ENCODE measurements at places on chromosomes 6 and 20. TPM values are rescaled to one million over a fixed set of nuclear protein-coding genes. Genes with fewer than 3 reads are reported as not detected.

The SAPCD1 gene
- total RNA-seq: not detected

The ZKSCAN4 gene
- 6.7 TPM for total RNA-seq

The CLIC1 gene
- total RNA-seq: 40.4 TPM

The WDR46 gene
- 18.1 TPM for total RNA-seq

The ZFP57 gene
- not detected for total RNA-seq

The VSTM2L gene
- 52.6 TPM for total RNA-seq

The SOD2 gene
- total RNA-seq: 45.4 TPM

The BTN1A1 gene
- not detected for total RNA-seq

The HBS1L gene
- total RNA-seq: 77.2 TPM

The MEI4 gene
- 0.73 TPM for total RNA-seq

The PPT2 gene
- total RNA-seq: 17.8 TPM

The MAK gene
- 0.82 TPM for total RNA-seq

- DNase-seq: no peak
Observed at GRCh38 chr20:41717483-41717882, 99.3 kb upstream of the CHD6 start.

DNA sequence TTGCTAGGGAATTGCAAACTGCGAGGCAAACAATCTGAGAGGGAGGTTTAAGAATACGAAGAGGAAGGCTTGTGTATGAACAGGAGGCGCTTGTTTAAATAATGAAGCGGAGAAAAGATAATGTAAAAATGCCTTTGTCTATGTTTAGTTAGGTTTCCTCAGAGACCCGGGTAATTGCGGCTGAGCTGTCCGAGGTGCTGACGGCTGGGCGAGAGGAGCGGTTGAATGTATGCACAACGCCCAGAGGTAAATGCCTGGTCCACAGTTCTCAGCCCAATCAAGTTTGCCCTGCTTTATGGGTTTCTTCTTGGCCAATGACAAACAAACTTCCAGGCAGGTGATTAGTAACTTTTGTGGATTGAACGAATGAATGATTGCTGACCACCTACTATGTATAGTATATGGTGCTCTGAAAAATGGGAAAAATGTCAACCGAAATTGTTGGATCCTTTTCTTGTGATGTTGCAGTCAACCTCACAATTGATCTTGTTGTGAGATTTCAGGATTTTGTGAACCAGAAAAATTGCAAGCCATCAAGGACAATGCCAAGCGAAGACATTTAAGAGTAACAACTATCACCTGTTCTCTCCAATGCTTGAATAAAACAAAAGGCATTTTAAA is 38.3 kb upstream of the SLC32A1 start:
- no peak for DNase-seq

DNA sequence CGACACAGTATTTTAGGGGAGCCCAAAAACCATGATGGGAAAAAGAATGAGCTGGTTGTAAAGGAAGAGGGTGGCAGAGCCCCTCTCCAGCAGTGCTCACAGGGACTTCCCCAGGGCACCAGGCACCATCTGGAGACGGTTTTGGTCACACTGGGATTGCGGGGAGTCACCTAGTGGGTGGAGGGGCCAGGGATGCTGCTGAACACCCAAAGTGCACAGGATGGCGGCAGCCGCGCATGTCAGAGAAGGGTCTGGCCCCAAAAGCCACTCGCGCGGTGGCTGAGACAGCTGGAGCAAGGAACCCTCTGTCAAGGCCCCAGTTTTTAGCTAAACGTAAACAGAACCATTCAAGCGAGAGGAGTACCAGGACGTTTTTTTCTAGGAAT is 10.8 kb downstream of the CTSZ start:
- DNase-seq: no peak

DNA sequence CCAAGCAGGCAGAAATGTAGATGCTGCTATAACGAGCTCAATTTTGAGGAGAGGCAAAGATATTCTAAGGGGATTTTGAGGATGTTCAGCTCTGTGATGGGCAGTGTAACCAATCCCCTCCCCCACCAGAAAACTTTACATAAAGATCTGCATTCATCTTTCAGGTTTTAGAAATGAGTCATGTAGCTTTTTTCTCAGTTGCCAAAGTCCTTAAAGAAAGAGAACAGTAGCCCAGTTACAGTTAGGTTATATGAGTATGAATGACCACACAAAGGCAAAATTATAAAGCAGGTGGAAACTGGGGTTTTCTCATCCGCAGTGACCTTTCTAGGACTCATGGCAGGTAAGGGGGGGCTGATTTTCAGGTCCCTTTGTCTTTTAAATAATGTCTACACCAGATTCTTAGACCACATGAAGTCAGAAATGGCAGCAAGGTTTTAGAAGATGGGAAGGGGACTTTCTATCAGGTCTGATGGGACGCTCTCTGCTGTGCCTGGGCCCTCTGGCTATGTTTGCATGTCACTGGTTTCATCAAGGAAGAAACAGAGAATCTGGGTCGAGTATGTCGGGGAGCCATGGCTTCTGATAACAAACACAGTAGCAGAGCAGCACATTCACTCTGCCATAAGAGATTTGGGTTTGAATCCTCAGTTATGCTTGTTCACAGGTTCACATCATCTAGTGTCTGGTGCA is 94.7 kb downstream of the CLIC5 start:
- DNase-seq: no peak

GRCh38 chr20:845226-845868 is 11.8 kb downstream of the FAM110A start:
- no peak for DNase-seq

- no peak for DNase-seq
Observed at GRCh38 chr6:2426561-2427340, 181.3 kb upstream of the GMDS start.

GRCh38 chr6:17730078-17730704 is 23.5 kb upstream of the NUP153 start:
- DNase-seq: no peak

GRCh38 chr20:10174400-10174799 is 44.2 kb upstream of the SNAP25 start:
- DNase-seq: no peak

DNA sequence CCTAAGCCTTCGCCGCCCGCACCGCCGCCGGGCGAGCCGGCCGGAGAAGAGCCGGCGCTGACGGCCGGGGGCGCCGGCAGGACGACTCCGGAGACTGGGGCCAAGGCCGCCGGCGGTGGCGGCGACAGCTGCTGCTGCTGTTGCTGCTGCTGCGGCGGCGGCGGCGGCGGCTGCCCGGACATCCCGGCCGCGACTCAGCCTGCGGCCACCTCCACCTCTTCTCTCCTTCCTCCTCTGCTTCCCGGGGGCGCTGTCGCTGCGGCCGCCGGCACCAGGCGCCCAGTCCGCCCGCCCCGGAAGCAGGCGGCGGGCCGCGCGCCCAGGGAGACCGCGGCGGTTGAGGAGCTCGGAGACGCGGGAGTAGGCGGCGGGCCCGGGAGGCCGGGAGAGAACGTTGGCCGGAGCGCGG is 307 bp downstream of the RANBP9 start:
- DNase-seq: no peak

- no peak for DNase-seq
Observed at GRCh38 chr6:161429921-161430490, 156.1 kb upstream of the AGPAT4 start.

DNA sequence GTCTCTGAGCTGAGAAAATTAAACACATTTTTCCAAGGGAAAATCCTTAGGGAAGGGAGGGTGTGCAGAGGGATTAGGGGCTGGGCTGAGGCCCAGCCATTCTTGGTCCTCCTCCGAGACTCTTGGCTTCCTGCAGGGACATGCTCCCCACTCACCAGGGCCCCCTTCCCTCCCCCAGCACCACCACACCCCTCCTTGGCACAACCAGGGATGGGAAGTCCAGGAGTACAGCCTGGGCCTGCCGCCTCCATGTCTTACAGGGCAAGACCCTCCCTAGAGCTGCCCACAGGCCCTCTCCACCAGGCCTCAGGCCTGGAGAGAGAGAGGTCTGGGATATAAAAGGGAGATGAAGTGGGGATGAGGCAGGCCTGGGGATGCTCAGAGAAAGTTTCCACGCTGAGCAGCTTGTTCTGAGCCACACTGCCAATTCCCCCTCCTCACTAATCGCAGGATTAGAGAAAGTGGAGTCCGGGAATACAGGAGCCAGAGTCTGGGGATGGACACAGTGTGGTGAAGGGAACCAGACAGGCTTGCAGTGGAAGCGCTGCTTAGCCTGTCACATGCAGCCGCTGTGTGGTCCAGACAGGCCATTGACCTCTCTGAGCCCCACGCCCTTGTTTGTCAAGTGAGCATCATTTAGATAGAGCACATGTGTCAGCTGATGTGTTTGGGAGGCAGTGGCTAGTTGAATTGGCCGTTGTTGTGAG is 105.5 kb downstream of the MRPL14 start:
- DNase-seq: no peak

DNA sequence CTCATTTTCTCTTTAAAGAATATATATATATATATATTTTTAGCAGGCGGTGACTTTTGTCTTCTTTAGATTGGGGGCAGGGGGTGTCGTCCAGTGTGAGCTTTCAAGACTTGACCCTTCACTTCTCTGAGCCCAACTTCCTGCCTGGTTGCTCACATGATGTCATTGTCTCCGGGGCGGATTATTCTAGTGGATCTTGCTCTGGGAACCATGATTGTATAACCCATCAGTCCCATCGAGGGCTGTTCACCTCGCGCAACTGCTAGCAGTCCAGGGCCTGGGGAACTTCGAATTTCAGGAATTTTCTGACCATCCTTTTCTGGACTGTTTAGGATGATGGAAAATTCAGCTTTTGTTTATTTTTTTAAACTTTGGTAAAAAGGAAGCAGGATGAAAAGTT is 1.0 kb downstream of the IGF2R start:
- DNase-seq: peak; percentile 47

GRCh38 chr6:147873816-147874215 is 365.3 kb downstream of the SAMD5 start:
- no peak for DNase-seq

DNA sequence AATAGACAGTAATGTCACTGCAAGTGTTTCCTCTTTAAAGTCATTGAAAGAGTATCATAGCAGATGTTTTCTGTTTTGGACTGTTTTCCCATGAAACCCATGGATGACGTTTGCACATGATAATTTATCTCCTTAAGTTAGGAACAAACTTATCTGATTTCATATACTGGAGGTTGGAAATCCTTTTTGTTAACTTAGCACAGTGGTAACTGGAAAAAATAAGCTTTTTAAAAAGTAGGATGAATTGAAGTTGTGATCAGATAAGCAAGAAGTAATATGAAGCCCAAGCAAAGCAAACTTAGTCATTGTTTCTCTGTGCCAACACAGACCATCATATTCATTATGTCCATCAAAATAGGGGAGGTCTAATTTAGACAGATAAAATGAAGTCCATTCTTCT is 61.6 kb downstream of the PLCB4 start:
- DNase-seq: no peak

DNA sequence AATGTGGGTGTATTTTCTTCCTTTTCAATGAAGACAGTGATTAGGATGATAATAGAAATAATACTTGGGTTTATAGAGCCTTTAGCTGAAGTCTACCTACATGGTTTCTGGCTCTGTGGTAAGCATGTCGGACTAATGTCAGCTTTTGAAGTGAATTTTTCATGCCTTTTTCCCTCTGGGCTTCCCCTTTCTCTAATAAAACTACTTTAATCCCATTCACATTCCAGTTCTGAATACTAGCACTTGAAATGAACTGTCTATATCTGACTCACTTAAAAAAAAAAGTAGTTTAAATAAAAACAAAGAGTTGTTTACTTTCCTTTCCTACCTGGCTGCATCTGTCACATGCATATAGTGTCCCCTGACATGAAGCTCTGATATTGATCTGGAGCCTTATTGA is 545.9 kb upstream of the FLRT3 start:
- DNase-seq: no peak

DNA sequence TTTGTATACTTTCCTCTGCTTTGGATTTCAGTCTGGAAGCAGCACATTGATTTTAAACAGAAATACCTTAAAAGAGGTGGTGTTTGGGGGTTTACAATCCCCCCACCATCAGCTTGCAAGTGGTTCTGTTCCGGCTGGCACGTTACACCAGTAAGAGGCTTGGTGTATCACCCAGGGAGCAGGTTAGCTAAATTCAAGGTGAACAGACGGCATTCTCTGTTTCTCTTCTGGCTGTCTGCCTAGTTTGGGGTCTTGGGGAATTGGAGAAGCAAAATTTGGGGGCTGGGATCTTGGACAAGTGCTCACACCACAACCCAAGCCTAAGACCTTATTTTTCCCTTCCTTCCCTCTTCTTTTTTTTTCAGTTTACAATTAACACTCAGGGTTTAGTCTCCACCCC is 7.5 kb upstream of the APCDD1L start:
- no peak for DNase-seq

GRCh38 chr6:44397424-44398164 is 10.1 kb downstream of the CDC5L start:
- no peak for DNase-seq

DNA sequence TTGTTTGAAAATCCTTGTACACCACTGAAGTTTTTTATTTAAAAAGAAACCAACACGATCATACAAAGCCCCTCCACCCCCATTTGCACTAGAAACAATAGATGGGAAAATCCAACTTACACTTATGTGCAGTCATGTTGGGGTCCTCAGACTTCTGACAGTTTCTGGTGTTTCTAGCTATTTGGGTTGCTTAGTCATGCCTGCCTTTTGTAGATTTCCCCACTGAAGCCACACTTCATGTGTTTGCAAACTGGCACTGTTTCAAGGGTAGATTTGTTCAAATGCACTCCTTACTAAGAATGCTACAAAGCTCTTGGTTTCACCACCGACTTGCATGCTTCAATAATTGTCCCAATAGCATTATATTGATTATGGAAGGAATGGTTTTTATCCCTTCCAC is 1.5 kb downstream of the SH3BGRL2 start:
- DNase-seq: no peak

GRCh38 chr6:31222496-31222895 is 49.4 kb downstream of the HLA-C start:
- no peak for DNase-seq

DNA sequence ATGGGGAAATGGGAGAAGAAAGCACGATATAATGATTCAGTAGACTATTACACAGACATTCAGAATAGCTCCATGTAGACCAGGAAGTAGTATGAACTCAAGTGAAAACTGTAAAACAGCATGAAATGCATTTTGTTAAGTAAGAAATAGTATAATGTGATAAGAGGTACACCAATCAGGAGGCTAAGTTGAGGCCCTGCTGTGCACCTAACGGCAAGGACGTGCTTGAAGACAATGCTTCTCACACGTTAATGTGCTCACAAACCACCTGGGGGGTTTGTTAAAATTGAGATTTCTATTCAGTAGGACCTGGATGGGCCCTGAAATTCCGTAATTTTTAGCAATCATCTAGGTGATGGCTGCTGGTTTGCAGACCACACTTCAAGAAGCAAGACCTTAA is 178.9 kb upstream of the SULF2 start:
- no peak for DNase-seq

- DNase-seq: peak; percentile 68
Observed at GRCh38 chr20:32091888-32092346, 17.6 kb upstream of the TM9SF4 start.

- DNase-seq: no peak
Observed at GRCh38 chr20:57216669-57217068, 49.8 kb downstream of the BMP7 start.
